Nucleus accumbens (tissue), 56 donors: ENCODE measurements at places on chromosomes 1 and 21.

- DNase-seq: no peak
Measured at GRCh38 chr1:210516697-210517459, 188.2 kb downstream of the HHAT start.

- DNase-seq: no peak
Measured at GRCh38 chr21:16568661-16569060, 838.9 kb downstream of the USP25 start.

DNA sequence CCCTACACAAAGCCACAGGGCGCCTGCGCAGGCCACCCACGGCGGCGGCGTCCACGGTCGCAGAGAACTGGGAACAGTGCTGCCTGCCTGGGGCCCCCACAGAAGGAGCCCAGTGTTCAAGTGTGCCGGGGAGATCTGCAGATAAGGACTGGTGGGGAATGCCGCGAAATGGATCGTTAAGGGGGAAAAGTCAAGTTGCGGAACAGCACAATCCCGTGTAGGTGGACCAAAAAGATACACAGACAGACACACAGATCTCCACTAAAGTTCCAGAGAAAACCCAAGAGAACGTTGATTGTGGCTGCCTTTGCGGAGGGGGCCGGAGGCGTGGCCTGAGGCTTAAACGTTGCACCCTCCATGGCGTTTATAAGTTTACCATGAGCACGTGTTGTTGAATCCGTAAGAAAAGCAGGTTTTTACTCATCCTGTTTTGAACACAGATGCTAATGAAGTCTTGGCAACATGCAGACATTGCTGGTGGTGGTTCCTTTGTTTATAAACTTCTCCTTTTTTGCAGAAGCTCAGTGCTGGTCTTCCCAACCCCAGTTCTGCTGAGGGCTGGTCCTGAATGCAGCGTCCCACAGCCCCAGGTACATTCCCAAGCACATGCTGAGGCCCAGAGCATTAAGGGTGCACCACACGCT is 4.1 kb downstream of the SPATC1L start:
- no peak for DNase-seq

DNA sequence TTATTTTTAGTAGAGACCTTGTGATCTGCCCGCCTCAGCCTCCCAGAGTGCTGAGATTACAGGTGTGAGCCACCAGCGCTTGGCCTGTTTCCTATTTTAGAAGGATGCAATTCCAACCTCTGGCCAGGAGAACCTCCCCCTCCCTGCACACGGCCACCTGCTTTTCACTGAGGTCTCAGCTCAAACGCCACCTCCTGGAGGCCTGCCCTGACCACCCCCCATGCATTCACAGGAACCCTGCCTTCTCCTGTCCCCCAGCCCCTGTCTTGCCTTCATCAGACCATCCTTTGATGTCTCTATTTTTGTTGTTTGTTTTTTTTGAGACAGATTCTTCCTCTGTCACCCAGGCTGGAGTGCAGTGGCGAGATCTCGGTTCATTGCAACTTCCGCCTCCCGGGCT is 2.3 kb downstream of the SRM start:
- no peak for DNase-seq

DNA sequence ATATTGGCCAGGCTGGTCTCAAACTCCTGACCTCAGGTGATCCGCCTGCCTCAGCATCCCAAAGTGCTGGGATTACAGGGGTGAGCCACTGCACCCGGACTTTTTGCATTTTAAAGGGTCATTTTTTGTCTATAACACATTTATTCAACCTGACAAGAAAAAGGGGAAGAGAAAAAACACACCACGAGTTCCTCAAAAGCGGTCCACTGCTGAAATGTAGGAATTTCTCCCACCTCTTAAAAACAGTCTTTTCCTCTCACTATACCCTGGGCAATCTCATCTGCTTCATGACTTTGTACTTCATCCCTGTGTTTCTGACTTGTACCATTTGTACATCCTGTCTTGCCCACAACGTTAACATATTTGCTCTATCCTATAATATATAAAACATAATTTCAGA is 413.3 kb upstream of the PTBP2 start:
- no peak for DNase-seq

DNA sequence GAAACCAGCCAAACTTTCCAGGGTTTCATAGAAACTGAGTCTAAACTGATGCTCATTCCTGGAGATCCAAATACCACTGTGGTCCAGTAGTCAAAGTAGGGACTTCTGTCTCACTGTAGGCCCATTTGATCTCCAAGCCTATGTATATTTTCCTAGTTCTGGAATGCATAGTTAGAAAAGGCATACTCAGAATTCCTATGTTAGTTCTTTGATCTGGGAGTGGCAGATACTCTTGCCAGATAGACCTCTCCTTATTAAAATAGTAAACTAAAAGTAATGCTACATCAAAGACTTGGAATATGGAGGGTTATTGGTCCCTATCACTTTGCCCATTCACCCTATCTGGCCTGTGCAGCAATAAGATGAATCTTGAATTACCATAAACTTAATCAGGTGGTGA is 10.4 kb upstream of the SGIP1 start:
- no peak for DNase-seq

DNA sequence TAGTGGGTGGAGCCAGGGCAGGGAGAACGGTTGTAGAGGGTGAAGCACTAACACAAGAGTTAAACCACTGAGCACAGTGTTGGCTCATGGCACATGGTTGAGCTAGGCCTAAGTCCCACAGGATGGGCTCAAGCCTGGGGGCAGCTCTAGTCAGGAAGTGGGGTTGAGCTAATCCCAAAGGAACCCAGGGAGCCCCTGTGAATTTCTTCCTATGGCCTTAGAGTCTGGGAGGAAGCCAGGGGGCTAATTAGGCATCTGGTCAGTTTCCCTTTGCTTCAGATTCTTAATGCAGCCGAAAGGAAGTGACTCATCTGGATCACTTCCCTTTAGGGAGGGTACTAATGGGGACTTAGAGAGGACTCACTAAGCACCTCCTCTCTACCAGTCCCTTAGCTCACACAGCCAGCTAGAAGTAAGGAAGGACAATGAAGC is 10.1 kb downstream of the CFAP45 start:
- no peak for DNase-seq

- DNase-seq: peak; percentile 2
Measured at GRCh38 chr21:14773777-14774345, 227.7 kb upstream of the SAMSN1 start.

DNA sequence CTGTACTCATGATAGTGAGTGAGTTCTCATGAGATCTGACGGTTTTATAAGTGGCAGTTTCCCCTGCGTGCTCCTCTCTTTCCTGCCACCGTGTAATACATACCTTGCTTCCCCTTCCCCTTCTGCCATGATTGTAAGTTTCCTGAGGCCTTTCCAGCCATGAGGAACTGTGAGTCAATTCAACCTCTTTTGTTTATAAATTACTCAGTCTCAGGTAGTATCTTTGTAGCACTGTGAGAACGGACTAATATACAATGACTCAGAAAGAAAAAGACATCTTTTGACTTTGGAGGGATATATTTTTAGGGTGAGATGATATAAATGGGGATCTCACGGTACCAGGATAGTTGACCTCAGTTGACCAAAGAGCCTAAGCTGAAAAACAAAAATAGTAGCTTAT is 74.7 kb upstream of the BACH1 start:
- no peak for DNase-seq

DNA sequence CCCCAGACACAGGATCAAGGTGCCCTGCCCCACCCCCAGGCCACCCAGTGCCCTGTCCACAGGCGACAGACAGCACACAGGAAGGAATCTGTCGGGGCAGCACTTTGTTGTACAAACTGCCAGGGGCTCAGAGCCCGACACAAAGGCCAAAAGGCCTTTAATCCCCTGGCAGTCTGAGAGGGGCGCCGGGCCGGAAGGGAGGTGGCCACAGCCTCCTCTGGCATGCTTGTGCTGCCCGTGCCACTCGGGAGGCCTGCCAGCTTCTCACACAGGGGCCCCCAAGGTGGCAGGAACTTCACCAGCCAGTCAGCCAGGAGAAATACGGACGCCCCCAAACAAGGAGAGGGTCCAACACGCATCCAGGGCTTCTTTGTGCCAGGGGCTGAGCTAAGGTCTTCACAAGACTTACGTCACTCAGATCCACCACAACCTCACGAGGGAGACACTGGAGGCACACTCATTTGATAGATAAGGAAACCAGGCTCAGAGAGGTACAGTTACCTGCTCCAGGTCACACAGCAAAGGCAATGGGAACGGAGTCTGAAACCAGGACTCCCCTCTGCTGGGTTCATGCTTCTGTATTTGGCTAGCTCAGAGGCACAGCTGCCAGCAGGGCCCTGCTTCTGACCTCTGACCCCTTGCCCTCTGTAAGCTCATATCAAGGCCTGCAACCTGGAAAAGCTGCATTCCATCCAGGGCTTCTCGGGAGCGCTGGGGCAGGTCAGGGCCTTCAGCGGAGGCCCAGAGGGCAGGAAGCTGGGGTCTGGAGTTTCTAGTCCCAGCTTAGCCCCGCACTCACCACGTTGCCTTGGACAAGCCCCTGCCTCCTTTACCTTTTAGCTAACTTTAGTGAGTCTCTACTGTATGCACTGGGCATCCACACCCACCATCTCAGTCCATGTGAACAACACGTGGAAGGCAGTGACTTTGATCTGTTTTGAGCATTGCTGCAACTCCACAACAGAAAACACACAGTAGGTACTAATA is 34.8 kb downstream of the HSPG2 start:
- no peak for DNase-seq

- DNase-seq: peak; percentile 70
Measured at GRCh38 chr1:229227298-229227919, 43.5 kb upstream of the RAB4A start.

DNA sequence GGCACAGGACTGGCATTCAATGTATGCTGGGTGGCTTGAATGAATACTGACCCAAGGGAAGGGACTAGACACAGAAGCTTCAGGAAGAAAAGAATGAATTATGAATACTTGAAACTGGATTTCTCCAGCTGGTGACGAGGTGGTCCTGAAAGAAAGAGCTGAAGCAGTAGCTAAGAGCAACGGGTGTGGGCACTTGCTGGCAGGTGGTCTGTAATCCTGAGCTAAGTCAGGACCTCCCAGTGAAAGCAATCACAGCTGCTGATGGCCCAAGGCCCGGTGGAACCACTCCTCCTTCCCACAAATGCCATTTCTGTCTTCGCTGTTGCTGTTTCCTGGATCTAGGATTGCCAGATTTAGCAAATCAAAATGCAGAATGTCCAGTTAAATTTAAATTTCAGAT is 47.0 kb downstream of the NEK2 start:
- no peak for DNase-seq

DNA sequence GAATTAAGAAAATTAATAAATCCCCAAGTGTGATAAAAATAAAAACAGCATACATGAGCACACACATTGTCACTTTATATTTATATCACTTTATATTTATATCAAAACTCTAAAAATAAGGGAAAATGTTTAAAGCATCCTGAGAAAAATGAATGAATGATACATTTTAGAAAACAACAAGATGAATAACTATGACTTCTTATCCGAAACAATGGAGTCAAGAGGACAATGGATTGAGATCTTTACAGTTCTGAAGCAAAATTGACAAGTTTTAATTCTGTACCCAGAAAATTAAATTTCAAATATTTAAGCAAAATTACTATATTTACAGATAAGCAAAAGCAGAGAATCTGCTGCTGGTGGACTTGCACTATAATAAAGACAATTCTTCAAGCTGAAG is 512.6 kb downstream of the MRPL39 start:
- DNase-seq: no peak

- no peak for DNase-seq
Measured at GRCh38 chr1:84692391-84692790, 2.1 kb upstream of the SSX2IP start.

DNA sequence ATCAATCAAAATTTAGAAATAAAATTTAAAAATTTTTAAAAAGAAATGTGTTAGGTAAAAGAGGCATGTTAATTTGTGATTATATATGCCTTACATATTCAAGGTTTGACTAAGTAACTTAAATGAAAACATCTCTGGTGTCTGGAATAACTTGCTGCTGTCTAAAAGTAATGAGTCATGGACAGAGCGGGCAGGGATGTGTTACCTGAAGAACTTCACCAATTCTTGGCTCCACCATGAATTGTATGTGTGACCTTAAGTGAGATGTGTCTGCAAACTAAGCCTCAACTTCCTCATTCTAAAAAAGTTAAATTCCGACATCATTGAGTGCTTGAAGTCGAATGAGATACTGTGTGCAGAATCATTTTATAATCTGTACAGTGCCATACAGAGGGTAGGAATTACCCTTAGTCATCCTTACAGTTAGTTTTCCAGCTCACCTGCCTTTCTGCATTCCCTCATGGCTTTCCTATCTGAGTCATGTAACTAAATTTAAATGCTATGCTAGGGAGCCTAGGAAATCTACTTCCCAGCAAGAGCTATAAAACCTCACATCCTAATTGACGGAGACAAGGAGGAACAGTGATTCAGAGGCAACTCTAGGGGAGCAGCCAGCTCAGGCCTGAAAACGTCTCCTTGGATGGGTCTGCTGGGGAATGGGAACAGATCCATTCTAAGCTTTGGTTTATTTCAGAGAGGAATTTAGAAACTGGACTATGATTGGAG is 100.7 kb upstream of the TSPAN2 start:
- no peak for DNase-seq

- no peak for DNase-seq
Measured at GRCh38 chr1:38834221-38834782, 25.3 kb downstream of the RRAGC start.

DNA sequence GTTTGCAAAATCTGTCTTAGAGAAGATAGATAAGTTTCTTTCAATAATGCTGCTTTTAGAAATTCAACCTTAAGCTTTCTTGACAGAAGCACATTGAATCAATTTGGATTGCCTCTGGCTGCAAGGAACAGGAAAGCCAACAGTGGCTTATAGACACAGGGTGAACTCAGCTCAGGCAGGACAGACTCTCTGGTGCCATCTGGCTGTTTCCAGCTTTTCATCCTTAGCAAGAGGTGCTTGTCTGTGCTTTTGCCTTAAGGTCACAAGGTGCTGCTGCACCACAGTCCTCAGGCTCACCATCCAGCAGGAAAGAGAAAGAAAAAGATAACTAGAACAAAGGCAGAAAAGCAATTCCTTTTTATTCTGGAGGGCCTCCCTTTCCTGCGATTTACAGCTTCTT is 93.7 kb upstream of the ETS2 start:
- DNase-seq: no peak

DNA sequence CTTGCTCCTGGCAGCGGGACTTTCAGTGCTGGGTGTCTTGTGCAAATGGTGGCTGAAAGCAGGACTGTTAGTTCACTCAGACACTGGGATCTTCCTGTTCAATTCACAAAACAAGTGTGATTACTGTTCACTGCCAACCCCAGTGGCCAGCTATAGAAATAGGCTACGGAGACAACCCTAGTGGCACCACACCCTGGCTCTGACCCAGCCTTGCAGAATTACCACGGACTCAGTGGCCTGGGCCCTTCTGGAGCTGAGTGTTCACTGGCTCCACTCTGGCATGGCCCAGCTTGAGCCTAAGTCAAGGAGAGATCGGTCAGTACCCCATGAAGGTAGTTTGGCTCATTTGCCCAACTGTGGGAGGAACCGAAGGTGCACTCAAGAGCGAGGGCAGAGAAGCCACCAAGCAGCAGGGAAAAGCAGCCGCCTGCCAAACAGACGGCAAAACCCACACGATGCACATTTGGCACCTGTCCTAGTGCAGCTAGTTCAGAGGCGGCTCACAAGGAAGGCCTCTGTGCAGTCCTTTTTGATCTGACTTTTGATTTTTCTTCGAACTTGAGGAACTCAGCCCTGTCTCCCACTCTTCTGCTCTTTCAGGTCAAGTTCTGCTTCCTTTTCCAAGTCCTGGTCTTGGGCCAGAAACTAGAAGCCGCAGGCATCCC is 5.9 kb downstream of the KIAA2013 start:
- peak; percentile 27 for DNase-seq

GRCh38 chr1:190453550-190453949 is 24.1 kb downstream of the BRINP3 start:
- no peak for DNase-seq

- no peak for DNase-seq
Measured at GRCh38 chr1:153734396-153735089, 6.7 kb downstream of the INTS3 start.
